ENCODE measurements at places on chromosomes 4 and X.

GRCh38 chr4:128220286-128221235, 67.1 kb downstream of the PGRMC2 start:
- no peak overlapping the region for H3K4me3 ChIP-seq
- no peaks in the 10 kb centered on the region for H3K36me3 ChIP-seq
- H3K27ac ChIP-seq = no peak overlapping the region
- no peak for DNase-seq

DNA sequence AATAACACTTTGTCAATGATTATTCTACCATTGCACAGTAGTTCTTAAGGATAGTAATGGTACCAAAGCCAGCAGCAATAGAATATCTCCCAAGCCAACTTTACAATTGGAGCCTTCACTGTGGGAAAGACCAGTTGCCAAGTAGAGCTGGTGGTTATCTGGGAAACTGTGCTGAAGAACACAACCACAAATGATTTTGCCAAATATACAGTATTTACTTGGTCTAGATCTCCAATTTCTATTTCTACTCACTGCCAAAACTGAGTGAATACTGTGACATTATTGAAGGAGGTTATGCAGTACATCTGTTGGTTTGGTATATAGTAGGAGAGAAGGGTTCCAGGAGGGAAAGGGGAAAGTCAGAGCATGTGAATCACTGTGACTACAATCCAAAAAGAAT, 3.8 kb downstream of the TET2 start:
- peaks cover 18% of the 10 kb centered on the region for H3K4me1 ChIP-seq
- no peak for DNase-seq
- no peak overlapping the region for H3K27ac ChIP-seq
- no peaks in the 10 kb centered on the region for H3K27me3 ChIP-seq
- H3K36me3 ChIP-seq = no peaks in the 10 kb centered on the region
- H3K4me3 ChIP-seq = no peak overlapping the region

DNA sequence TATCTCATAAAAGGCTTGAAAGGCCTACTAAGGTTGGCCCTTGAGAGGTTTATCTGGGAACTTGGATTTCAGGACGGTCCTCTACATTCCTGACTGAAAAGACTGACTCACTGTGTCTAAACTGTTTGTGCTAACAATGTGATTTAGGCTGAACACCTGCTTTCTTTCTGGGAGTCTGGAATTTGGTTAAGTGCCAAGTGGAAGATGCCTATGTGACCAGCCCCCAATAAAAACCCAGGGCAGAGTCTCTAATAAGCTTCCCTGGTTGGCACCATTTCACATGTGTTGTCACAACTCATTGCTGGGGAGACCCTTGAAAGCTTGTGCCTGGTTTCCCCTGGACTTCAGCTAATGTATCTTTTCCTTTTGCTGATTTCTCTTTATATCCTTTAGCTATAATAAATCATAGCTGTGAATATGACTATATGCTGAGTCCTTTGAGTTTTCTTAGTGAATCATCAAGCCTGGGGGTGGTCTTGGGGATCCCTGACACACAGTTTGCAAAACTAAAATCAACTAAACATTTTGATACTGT, 55.1 kb downstream of the GPR82 start:
- no peak overlapping the region for H3K27ac ChIP-seq
- peaks cover 8% of the 10 kb centered on the region for H3K4me1 ChIP-seq
- no peak for DNase-seq
- H3K36me3 ChIP-seq = no peaks in the 10 kb centered on the region

GRCh38 chr4:121233982-121234381, 69.9 kb upstream of the TNIP3 start:
- H3K27ac ChIP-seq = no peak overlapping the region
- no peak overlapping the region for H3K4me3 ChIP-seq
- no peaks in the 10 kb centered on the region for H3K27me3 ChIP-seq
- H3K36me3 ChIP-seq = no peaks in the 10 kb centered on the region

DNA sequence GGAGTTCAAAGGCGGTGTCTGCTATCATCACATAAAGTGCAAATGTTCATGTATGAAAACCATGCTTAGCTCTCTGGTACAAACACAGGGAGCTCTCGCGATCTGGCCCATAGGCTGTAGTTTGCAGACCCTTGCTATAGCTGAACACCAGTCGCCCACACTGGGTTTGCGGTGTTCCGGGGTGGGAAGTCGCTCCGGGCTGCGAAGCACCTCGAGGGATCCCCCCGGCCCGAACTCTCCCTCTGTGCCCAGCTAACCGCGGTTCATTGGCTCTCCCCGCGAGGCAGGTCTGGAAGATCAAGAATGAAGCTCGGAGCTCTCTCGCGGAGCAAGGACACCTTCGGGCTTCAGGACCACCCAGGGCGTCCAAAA, 341 bp upstream of the PRPS2 start:
- H3K4me3 ChIP-seq = peak overlapping the region; percentile 29
- no peaks in the 10 kb centered on the region for H3K4me1 ChIP-seq
- DNase-seq = no peak
- no peak overlapping the region for H3K27ac ChIP-seq
- no peaks in the 10 kb centered on the region for H3K36me3 ChIP-seq
- H3K27me3 ChIP-seq = peaks cover 4% of the 10 kb centered on the region

- no peaks in the 10 kb centered on the region for H3K4me1 ChIP-seq
- no peak overlapping the region for H3K4me3 ChIP-seq
- no peaks in the 10 kb centered on the region for H3K36me3 ChIP-seq
- no peaks in the 10 kb centered on the region for H3K27me3 ChIP-seq
- DNase-seq = no peak
Observed at GRCh38 chrX:68703846-68704245, 56.4 kb downstream of the STARD8 start.

- H3K36me3 ChIP-seq = no peaks in the 10 kb centered on the region
- H3K27me3 ChIP-seq = no peaks in the 10 kb centered on the region
- no peak overlapping the region for H3K4me3 ChIP-seq
- H3K4me1 ChIP-seq = no peaks in the 10 kb centered on the region
- H3K27ac ChIP-seq = no peak overlapping the region
Observed at GRCh38 chr4:80814266-80814665, 216.2 kb upstream of the BMP3 start.

DNA sequence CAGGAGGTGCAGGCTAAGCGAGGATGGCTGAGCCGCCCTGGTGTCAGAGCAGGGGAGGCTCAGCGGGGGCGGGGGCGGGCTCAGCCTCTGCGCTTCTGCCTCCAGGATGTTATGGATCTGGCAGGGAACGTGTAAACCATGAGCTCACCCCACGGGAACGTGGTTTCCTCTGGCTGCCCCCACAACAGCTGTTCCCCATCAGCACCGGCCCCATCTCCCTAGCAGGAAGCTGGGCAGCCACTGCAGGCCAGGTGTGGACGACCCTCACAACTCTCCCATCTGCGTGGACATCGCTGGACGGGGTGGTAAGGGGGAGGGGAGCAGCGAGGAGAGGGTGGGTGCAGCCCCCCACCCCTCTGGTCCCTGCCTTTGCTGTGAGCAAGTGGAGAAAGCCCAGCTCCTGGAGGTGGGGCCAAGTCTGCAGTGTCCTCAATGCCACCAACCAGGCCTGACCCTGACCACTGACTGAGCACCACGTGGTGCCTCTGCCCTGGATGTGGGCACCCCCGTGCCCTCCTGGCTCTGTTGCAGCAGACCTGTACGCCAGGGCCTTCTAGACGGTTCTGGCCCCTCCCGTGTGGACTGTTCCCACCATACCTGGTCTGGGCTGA, 28.1 kb upstream of the SPON2 start:
- no peak overlapping the region for H3K27ac ChIP-seq
- H3K27me3 ChIP-seq = no peaks in the 10 kb centered on the region
- H3K4me3 ChIP-seq = no peak overlapping the region
- DNase-seq = no peak
- H3K4me1 ChIP-seq = no peaks in the 10 kb centered on the region
- H3K36me3 ChIP-seq = no peaks in the 10 kb centered on the region

- no peak for DNase-seq
- H3K4me1 ChIP-seq = no peaks in the 10 kb centered on the region
- H3K36me3 ChIP-seq = no peaks in the 10 kb centered on the region
Observed at GRCh38 chr4:1533501-1534064, 127.3 kb upstream of the NKX1-1 start.

- no peak for DNase-seq
- H3K27ac ChIP-seq = no peak overlapping the region
- no peak overlapping the region for H3K4me3 ChIP-seq
- no peaks in the 10 kb centered on the region for H3K36me3 ChIP-seq
Observed at GRCh38 chrX:130497531-130497930, 95.7 kb downstream of the RBMX2 start.

- no peaks in the 10 kb centered on the region for H3K4me1 ChIP-seq
- no peaks in the 10 kb centered on the region for H3K36me3 ChIP-seq
- no peaks in the 10 kb centered on the region for H3K27me3 ChIP-seq
- DNase-seq = no peak
- no peak overlapping the region for H3K27ac ChIP-seq
Observed at GRCh38 chr4:47669946-47670345, 167.9 kb downstream of the CORIN start.

DNA sequence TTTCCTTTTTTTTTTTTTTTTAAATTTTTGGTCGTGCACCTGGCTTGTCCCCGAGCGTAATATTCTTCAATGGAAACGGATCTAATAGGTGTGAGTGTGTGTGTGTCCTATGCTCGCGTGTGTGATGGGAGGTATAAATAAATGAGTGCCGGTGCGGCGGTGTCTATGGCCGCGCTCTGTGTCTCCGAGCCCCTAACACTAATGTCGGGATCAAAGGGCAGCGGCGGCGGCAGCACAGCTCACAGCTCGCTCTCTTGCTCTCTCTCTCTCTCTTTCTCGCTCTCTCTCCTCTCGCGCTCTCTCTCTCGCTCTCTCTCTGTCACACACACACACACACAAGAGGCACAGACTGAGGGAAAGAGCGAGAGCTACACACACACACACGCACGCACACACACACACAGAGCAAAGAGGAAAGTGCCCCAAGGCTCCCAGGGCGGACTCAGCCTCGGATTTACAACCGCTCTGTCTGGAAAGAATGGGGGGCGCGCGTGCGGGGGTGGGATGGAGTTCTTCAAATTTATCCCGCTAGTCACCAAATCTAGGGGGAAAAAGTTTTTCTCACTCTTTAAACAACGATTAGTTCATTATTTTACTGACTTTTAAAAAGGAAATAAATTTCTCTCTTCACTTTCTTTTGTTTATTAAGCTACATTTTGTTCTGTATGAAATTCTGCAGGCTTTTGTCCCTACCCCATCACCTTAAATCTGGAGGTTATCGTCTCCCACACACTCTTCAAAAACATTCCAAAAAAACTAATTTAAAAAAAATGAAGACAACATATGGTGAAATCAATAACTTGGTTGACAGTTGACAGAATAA, at the start of gene ZNF827:
ZNF827 (minus strand) TSS at position 206 of the 823 bp plus-strand sequence. CDS start 416 bp downstream, outside the sequence.
- peak within 1 kb of the TSS; percentile 75 for H3K4me3 ChIP-seq
- no peaks in the 10 kb centered on the region for H3K27me3 ChIP-seq
- H3K36me3 ChIP-seq = no peaks in the 10 kb centered on the region
- peak within 1 kb of the TSS; percentile 84 for H3K27ac ChIP-seq

- H3K27ac ChIP-seq = no peak overlapping the region
- H3K4me1 ChIP-seq = no peaks in the 10 kb centered on the region
- H3K36me3 ChIP-seq = no peaks in the 10 kb centered on the region
- no peak for DNase-seq
- H3K27me3 ChIP-seq = peaks cover 5% of the 10 kb centered on the region
- H3K4me3 ChIP-seq = no peak overlapping the region
Observed at GRCh38 chrX:88072339-88073030, 554.9 kb downstream of the KLHL4 start.

GRCh38 chr4:122195718-122196117, 43.6 kb downstream of the BLTP1 start:
- H3K27me3 ChIP-seq = no peaks in the 10 kb centered on the region
- H3K4me1 ChIP-seq = no peaks in the 10 kb centered on the region
- no peak overlapping the region for H3K27ac ChIP-seq
- peaks cover under 1% of the 10 kb centered on the region for H3K36me3 ChIP-seq

DNA sequence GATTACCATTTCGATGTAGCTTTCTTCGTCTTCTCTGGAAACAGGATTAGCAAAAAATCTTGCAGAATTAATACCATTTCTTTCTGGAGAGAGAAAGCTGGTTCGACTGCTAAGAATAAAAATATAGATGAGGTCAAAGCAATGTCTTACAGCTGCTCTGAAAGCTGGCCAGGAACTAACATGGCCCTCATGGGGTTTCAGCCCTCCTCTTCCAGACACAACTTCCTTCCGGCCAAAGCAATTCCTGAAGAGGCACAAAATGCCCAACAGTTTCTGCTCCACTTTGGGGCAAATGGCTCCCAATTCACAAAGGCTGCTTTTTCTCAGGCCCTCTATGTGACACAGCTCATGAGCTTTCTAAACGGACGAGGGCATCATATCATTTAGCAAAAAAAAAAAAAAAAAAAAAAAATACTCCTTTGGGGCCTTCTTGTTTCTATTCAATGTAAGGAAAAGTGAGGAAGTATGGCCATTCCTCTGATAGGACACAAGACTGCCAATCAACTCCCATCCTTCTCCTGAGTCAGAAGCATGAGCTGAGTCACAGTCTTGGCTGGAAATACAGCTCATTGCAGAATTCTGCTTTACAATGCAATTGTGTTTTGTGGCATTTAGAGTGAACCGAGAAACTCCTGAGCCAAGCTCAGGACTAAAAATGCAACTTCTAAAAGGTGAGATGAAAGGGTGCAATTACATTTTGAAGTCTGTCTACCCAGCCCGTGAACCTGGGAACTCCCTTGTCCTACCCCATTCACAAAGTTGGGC, 42.7 kb upstream of the CTAG2 start:
- no peak for DNase-seq
- H3K4me3 ChIP-seq = no peak overlapping the region
- H3K27me3 ChIP-seq = no peaks in the 10 kb centered on the region

- no peak within 1 kb of the TSS for H3K4me3 ChIP-seq
- H3K27me3 ChIP-seq = no peaks in the 10 kb centered on the region
- H3K36me3 ChIP-seq = no peaks in the 10 kb centered on the region
- no peak within 1 kb of the TSS for H3K27ac ChIP-seq
- peak; percentile 75 for DNase-seq
Observed at GRCh38 chr4:4226606-4227438, at the start of gene OTOP1. TSS of gene OTOP1 (minus strand) at chr4:4226929. CDS start at chr4:4226864, 65 bp downstream.

- no peak overlapping the region for H3K27ac ChIP-seq
- no peak overlapping the region for H3K4me3 ChIP-seq
- no peak for DNase-seq
- H3K27me3 ChIP-seq = peaks cover 3% of the 10 kb centered on the region
Observed at GRCh38 chrX:18288716-18289115, 65.8 kb downstream of the SCML2 start.

GRCh38 chrX:101493225-101493624, 8.0 kb downstream of the ARMCX4 start:
- H3K27me3 ChIP-seq = no peaks in the 10 kb centered on the region
- H3K4me3 ChIP-seq = no peak overlapping the region
- H3K36me3 ChIP-seq = no peaks in the 10 kb centered on the region
- peak; percentile 62 for DNase-seq
- no peaks in the 10 kb centered on the region for H3K4me1 ChIP-seq

- no peak overlapping the region for H3K4me3 ChIP-seq
- no peaks in the 10 kb centered on the region for H3K36me3 ChIP-seq
- no peak overlapping the region for H3K27ac ChIP-seq
- no peaks in the 10 kb centered on the region for H3K27me3 ChIP-seq
- H3K4me1 ChIP-seq = no peaks in the 10 kb centered on the region
Observed at GRCh38 chr4:108072300-108072699, 82.6 kb downstream of the HADH start.

GRCh38 chr4:39637221-39637585, 1.5 kb downstream of the SMIM14 start:
- no peak for DNase-seq
- peak overlapping the region; percentile 93 for H3K27ac ChIP-seq
- H3K27me3 ChIP-seq = no peaks in the 10 kb centered on the region
- H3K36me3 ChIP-seq = no peaks in the 10 kb centered on the region
- H3K4me1 ChIP-seq = peaks cover 6% of the 10 kb centered on the region
- H3K4me3 ChIP-seq = peak overlapping the region; percentile 93
